NCI-H1436 treated with DMSO at 0.1 percent for 48 hours (cell line): ENCODE measurements at places on chromosomes 5 and 9.
A peak's percentile ranks its signal among the peaks of the same experiment; 100 is the strongest.

- no peak for DNase-seq
Observed at GRCh38 chr5:170216257-170216864, 16.4 kb upstream of the C5orf58 start.

DNA sequence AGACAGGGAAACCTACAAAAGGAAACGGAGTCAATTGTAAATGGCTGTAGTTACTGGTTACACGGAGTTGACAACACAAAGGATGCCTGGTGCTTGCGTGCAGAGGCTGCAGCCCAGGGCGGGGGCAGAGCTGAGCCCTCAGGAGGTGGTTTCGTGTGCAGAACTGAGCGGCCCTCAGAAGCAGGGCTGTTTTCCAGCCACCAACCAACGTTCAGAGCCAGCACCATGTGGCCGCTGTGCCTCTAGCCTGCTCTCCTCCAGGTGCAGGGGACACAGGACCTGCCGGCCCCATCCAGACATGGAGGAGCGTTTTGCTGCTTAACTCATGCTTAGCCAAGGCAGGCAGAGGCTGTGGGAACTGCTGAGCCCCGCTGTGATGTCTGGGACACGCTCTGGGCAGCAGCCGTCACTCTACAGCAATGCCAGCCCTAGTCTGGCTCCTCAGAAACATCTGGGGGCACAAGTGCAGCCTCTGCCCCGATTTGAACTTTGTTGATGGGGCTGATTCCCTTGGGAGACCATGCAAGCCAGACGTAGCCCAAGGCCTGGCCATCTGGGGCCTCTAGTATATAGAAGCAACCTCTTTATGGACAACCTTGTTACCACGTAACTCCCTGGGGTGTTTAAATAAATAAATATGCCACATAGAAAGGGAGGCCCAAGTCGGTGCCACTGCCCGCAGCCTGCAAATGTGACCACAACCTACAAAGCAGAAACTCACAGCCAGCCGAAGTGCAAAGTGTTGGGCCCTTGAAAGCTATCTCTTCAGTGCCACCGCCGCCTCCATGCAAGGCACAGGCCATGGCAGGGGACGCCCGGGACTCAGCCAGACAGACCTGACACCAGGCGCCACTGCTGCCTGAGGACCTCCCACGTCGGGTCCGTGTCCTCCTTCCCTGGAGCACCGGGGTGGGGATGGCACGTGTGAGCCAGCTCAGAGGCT is 42.1 kb downstream of the NKD2 start:
- no peak for DNase-seq

- no peak for DNase-seq
Observed at GRCh38 chr9:124468061-124468740, 17.9 kb downstream of the ADGRD2 start.

DNA sequence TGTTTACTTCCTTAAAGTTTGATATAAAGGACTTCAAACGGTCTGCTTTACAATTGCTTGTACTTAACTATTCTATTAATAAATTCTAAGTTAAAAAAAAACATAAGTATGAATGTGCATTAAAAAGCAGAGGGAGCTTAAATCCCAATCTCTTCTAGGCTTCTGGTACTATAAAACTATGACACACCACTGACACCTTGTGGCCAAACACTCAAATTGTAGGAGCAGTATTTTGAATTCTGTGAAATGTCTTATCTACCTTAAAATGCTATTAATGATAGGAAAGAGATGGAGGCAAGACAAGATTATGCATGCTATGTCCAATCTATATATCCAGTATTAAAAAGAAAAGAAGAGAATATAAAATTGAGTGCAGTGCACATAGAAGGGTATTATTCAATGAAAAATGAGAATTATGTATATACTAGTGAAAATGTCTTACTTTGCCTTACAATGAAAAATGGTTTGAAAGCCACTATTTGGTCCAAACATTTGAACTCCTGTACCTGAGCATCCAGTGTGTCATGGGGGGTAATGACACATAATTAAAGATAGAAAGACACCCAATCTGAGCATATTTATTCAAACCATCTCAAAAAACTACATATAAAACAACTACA is 87.6 kb downstream of the ERP44 start:
- no peak for DNase-seq

DNA sequence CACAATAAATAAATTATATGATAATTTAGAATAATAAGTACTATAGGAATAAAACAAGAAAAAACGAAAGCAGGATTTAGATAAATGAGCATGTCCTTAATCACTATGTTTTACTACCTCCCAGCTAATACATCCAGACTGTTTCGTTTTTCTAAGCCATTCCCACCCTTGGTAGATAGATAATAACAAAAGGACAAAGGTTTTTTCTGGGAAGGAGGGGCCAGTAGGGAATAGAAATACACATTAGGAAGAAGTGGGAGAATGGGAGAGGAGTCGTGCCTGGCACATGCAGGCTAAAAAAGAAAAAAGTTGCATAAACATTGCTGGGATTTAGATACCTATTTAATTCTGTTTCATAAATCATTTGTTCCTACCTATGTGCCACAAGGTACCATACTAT is 97.1 kb downstream of the MTX3 start:
- DNase-seq, result no peak

DNA sequence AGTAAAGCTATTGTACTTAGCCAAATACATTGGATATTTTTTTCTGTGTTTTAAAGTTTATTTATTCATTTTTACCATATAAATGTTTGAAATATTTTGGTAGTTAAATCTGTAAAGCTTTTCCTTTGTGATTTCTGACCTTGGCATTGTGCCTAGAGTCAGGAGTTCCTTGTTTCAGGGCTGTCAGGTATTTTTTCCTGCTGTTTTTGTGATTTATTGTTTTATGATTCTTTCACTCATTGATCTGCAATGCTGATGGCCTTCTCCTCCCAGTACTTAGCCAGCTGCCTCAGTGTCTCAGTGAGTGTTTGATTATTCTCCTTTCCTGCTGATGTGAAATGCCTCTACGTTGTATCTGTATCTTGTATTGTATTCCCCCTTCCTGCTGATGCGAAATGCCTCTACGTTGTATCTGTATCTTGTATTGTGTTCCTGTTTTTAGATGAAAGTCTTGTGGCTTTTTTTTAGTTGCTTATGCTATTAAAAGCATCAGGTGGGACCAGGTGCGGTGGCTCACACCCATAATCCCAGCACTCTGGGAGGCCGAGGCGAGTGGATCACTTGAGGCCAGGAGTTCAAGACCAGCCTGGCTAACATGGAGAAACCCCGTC is 61.0 kb downstream of the EHMT1 start:
- no peak for DNase-seq

- no peak for DNase-seq
Observed at GRCh38 chr9:38689678-38690077, 30.3 kb downstream of the FAM240B start.

DNA sequence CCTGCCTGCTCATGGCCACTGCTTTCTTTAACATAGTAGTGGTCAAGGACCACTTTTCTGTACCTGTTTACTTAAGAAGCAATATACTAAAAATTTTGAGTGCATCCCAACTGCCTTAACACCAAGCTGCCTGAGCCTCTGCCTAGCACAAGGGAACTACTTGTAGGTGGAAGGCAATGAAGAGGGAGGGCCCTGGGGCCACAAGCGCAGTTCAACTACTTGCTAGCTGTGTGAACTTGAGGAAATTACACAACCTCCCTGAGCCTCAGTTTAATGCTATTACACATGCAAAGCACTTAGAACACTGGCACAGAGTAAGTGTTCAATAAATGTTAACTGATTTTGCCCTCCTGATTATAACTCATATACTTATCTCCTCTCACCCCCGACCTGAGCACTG is 6.3 kb downstream of the ARL15 start:
- DNase-seq, result no peak

GRCh38 chr5:122366501-122366900 is 54.5 kb downstream of the SNCAIP start:
- no peak for DNase-seq

- peak; percentile 11 for DNase-seq
Observed at GRCh38 chr9:131530920-131531832, at the start of gene UCK1. UCK1 (minus strand) TSS chr9:131531263; CDS start chr9:131531174, 89 bp downstream.

DNA sequence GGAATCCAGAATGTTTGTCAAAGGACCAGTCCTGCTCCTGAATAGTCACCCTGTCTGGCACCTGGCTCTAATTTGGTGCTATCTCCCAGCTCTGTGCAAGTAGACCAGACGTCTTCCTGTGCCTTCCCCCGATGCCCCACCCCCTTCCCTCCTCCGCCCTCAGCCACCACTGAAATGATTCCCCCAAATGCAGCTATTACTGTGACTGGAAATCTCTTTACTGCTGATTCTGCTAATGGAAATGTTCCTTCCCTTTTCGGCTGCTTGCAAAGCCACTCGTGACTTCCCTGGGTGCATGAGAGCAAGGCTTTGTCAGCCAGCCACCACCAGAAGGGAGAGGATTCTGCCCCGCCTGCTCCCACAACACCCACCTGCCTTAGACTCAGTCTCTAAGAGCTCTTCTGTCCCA is 11.4 kb downstream of the ASTN2 start:
- no peak for DNase-seq

GRCh38 chr5:178382754-178383164 is 150.2 kb upstream of the PHYKPL start:
- no peak for DNase-seq

GRCh38 chr9:6147846-6148245 is 67.8 kb upstream of the IL33 start:
- DNase-seq, result no peak

DNA sequence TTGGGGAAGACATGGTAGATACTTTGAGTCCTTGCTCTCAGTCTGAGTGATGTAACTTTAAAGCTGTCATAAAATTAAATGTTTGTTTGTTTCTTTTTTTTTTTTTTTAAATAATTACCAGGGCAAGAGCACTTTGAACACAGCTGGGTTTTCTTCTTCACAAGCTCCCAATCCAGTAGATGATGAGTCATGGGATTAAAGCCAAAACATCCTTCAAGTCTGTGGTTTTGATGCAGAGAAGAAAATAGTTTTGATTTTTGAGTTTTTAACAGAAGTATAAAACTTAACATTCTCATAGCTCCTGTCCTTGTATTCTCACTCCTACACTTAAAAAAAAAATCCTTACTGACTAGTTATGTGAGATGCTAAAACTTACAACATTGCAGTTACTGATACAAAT is 34.8 kb upstream of the IL31RA start:
- no peak for DNase-seq

DNA sequence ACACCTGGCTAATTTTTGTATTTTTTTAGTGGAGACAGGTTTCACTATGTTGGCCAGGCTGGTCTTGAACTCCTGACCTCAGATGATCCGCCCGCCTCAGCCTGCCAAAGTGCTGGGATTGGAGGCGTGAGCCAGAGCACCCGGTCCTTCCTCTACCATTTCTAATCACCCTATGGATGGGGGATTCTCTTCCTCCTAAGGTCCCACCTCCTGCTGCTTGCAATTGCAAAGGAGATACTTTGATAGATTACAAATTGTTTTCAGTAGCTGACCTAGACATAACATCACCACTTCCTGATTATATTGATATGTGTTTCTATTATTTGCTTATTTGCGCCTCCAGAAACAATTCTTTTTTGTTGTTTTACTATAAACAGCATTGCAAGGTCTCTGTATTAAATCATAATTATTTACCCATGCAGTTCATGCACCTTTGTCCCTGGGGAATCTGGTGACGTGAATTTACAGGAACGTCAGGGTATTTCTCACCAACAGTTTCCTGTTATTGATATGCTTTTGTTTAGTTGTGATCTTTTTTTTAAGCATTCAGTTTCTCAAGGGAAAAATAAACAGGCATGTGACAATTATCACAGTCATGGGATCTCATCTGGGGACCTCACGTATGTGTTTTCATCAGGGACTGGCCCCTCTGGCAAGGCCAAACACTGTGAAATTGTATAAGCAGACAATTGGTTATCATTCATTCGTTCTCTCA is 43.2 kb downstream of the ESM1 start:
- no peak for DNase-seq

- no peak for DNase-seq
Observed at GRCh38 chr9:85173967-85174366, 504.4 kb downstream of the NTRK2 start.

DNA sequence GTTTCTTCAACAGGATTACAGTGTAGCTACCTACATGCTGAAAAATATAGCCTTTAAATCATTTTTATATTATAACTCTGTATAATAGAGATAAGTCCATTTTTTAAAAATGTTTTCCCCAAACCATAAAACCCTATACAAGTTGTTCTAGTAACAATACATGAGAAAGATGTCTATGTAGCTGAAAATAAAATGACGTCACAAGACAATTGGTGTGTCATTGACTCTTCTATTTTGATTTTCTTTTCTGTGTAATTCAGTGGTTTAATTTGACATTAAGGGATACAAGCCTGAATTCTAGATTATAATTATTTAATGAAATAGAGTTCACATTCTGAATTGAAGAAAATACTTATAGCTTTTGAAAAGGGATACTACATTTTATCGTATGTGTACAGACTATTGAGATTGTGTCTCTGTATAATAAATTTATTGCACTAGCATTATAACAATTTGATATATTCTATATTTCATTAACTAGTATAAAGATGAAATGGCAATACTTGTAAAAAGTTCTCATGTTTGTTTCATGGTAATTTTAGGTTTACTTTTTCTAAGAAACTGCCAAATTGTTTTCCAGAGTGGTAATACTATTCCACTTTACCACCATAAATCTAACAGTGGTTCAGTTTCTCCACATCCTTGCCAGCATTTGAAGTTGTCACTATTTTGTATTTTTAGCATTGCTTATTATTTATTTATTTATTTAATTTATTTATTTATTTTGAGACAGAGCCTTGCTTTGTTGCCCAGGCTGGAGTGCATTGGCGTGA is 18.7 kb downstream of the ANXA1 start:
- no peak for DNase-seq

- no peak for DNase-seq
Observed at GRCh38 chr5:41370482-41370881, 139.9 kb downstream of the PLCXD3 start.

DNA sequence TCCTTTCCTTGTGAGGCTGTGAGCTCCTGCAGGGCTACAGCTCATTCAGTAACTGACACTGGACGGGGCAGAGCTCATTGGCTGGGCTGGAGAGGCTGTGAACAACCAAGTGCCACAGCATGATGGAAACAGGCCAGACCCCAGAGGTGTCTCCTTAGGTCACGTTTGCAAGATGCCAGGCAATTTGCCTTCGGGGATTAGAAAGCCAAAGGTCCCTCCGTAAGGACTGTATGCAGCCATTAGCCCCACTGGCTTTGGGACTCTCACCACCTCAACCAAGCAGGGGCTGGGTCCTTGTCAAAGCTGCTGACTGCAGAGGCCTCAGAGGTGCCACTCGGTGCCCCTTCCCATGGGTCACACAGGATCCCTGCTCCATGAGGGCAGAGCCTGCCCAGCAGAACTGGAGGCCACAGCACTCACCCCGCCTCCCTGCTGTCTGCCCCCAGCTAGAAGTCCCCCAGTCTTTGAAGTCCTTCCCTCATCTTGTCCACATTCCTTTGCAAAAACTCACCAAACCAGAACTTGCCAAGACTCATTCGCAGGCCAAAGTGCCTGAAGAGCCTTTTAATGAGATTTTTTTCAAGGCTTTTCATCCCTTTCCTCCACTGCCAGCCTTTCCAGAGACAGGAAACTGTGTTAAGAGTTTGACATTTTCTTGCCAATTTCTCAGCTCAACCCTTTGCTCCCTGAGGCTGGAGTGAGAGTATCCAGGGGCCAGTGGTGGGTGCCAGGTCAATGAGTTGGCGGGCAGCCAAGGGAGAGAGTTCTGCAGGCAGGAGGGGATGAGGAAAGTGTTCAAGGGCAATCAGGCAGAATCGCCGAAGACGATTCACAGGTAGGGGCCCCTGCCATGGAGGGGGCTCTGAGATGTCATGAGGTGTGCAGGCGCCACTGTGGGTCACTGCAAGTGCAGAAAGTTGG is 39.7 kb upstream of the SLC25A51 start:
- DNase-seq, result no peak
